ENCODE measurements at places on chromosomes 5 and 9.

DNA sequence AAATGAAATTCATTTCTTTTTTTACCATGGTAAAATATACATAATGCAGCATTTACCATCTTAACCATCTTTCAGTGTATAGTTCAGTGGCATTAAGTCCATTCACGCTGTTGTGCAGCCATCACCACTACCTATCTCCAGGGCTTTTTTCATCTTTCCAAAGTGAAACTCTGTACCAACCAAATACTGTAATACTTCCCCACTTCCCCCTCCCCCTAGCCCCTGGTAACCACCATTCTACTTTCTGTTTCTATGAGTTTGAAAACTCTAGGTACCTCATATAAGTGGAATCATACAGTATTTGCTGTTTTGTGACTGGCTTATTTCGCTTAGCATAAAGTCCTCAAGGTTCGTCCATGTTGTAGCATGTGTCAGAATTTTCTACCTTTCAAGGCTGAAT lies 23.4 kb downstream of the SPAAR start:
- no peak for DNase-seq

DNA sequence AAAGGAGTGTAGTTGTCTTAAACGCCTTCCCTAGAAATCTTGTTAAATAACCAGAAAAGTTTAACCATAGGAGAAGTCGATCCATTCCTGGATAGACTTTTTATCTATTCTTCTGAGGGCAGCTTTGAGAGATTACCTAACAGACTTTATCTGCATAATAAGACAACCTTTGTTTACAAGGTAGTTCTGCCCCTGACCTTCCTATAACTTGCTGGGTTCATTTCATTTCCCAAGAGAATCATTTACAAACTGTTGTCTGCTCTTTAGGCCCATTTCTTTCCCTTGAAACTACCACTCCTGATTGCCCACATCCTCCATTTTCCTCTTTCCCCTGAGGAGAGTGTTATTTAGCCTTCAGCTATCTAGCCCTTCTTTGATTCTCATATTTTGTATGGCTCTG lies 65.9 kb upstream of the VPS13A start:
- no peak for DNase-seq

GRCh38 chr5:154791535-154791934 lies 36.4 kb downstream of the LARP1 start:
- DNase-seq, result no peak

DNA sequence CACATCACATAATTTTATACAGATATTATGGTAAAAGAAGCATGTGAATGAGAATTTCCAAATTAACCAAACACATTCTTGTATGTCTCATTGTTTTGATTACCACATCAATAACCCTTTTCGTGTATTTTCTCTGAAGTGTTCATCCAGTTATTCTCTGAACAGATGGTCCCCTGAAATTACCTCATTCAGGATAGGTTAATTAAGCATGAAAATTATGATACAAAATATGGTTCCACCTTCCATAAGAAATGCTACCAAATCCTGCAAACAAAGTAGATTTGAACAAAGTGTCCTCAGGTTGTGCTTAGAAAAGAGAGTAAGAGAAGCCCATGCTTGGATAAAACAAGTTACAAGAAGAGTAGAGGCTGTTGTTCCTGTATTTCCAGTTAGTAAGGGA lies 83.1 kb upstream of the LMNB1 start:
- no peak for DNase-seq

DNA sequence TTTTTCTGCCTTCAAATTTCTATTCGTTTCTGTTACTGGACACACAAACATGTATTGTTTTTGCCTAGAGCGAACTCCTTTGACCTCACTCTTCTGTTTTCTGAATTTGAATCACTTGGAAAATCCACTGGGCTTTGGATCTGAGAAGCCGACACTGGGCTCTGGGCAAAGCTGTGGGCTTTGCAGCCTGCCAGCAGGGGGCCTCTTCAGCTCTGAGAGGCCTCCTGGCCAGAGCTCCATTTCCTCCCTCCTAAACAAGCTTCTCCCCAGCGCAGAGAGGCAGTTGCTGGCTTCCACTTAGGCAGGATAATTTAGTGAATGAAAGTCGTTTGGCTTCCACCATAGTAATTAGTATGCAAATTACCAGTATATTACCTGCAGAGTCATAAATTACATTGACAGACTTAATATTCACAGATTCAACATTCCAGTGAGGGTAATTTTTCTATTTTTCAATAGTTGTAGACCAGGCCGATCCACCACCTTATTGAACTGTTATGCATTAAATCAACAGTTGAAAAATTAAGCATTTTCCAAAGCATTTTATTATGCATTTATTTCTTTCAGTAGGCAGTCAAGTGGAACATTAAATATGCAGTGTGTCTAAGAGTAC lies 104.0 kb upstream of the ZNF366 start:
- no peak for DNase-seq

DNA sequence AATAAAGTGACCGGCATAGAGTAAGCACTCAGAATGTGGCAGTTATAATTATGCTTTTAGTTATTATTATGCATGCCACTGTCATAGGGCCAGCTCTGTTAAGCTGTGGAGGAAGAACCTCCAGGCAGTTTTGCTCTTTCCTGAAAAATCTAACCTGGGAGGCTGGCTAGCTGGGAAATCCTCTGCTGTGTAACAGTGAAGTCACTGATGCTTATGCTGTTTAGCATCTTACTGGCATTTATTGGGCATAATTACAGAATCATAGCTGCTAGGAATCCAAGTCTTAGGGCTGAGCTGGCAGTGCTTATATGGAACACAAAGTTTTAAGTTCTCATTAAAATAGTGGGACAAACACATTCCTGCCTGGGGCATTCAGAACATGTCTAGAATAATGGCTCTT lies 5.5 kb upstream of the GSN start:
- DNase-seq, result no peak

DNA sequence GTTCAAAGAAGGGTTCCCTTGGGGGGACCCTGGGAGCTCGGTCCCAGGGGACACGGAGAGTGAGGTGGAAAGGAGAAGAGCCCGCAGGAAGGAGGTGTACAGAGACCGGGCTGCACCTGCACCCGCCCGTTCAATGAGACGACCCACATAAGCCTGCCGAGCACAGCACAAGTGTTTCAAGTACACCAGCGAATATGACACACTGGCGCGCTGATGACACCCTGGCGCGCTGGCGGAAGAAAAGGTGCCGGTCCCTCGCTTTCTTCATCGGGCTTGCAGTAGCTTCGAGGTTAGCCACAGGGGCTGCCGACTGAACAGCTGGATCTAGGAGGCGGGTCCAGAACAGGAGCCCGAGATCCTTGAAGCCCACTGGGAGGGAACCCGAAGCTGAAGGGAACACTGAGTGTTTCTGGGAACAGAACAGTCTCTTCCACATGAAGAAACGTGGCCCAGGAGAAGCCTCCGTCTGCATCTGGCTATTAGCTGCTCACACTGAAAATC lies 1.4 kb downstream of the TBC1D9B start:
- no peak for DNase-seq

DNA sequence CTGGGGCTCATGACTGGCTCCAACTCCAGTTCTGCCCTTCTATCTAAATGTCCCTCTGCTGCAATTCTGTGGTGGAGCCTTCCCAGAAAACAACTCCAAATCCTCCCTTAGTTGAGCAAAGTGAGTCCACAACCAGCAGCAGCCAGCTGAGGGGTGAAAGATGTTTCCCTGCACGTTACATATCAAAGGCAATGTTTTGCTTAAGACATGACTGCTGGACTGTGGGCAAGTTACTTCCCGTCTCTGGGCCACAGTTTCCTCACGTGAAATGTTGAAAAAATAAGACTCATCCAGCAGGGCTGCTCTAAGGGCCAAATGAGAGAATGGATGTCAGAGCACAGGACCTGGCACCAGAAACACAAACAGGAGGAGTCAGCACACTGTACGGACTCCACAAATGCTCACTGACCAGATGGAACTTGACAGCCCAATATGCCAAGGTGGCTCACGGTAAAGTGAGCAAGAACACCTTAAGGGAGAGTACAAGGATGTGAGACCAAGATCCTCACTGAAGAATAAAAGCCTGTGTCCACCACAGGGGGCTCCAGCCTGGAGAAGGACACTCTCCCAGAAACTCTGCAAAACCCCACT lies 138.4 kb upstream of the ABCA1 start:
- DNase-seq, result no peak

DNA sequence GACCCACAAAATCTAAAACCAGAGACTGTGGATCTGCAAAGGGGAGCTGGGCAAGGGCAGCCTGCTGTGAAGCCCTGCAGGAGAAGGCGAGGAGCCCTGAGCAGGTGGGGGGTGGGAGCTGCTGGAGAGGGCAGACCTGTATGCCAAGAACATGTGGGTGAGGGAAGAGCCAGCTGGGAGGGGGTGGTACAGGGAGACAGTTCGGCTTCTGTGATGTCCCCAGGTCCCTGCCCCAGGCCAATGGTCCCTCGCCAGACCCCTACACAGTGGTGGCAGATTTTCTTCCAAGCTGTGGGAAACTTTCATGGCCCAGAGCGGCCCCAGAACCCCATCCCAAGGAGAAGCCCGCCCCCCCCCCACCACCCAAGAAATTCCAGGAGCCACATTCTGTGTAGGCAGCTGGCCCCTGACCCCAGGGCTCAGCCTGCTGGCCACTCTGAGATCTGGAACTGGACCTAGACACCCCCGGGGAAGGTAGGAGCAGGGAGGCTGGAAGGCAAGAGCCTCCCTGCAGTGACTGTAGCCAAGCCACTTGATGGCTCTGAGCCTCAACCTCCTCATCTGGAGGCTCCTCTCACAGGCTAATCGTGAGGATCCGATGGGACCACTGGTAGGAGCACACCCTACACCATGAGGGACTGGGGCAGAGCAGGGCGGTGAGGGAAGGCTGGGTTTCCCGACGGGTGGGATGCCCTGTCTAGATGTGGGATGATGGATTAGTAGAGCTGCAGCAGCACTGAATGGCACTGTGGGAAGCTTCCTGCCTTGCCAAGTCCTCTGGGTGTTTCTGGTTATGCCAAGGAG lies 22.6 kb upstream of the CSF1R start:
- DNase-seq, result peak; percentile 73

- DNase-seq, result no peak
Measured at GRCh38 chr5:13403351-13403750, 541.1 kb downstream of the DNAH5 start.

DNA sequence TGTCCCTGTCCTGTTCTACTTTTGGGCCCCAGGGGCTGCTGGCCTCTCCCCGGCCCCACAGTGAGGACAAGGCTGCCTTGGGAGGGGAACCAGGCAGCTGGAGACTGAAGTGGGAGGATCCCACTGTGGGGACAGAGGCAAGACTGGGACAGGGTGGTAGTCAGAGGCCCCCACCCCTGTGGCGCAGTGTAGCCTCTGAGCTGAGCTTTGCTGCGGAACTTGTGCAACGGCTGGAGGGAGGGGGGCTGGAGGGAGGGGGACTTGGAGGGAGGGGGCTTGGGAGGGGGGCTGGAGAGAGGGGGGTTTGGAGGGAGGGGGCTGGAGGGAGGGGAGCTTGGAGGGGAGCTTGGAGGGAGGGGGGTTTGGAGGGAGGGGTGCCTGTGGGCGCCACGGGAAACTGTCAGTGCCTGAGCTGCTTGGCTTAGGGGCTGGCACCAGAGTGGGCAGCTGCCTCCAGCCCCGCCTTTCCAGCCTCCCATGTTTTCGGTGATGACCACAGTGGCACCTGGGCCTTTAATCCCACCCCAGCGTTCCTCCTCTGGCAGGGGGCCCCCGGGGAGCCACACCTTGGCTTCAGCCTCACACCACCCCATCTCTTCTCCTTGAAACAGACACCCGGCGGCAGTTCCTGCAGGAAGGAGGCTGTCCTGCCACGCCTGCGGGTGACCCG lies 2.3 kb upstream of the FUT7 start:
- DNase-seq, result no peak

- DNase-seq, result no peak
Measured at GRCh38 chr5:97455996-97456395, 272.9 kb upstream of the RIOK2 start.

DNA sequence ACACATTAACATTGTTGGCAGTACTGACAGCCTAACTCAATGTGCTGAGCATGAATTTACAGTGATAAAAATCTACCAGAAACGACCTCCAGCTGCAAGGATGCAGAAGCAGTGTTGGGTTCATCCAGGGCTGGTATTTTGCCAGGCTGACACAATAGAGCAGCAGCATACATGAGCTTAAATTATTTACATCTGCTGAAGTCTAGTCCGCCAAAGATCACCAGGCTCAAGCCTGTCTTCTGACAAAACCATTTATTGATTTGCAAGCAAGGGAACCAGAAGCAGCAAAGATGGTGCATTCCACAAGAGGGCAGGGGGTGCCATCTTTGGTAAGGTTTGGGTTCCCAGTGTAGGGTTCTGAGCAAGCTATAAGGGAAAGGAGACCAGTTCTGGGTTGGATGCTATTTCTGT lies 8.7 kb upstream of the C5orf34 start:
- DNase-seq, result no peak

DNA sequence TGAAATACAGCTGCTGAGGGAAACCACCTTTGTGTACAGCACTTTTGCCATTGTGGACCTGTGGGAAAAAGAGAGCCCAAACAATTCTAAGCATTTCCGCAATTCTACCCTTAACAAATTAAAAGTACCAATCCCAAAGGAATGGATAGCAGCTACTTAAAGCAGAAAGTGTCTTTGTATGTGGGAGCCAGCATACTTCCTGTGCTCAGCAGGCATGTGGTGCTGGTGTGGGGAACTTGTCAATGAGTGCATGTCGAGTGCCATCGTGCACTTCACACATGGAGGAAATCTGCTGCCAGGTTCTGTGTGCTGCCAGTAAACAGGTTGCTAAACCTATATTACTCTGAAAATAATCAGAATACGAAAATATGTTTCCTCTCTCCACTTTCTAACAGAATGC lies 399.0 kb downstream of the LRRC70 start:
- DNase-seq, result no peak

GRCh38 chr5:137431051-137431450 lies 68.1 kb downstream of the SPOCK1 start:
- DNase-seq, result no peak

DNA sequence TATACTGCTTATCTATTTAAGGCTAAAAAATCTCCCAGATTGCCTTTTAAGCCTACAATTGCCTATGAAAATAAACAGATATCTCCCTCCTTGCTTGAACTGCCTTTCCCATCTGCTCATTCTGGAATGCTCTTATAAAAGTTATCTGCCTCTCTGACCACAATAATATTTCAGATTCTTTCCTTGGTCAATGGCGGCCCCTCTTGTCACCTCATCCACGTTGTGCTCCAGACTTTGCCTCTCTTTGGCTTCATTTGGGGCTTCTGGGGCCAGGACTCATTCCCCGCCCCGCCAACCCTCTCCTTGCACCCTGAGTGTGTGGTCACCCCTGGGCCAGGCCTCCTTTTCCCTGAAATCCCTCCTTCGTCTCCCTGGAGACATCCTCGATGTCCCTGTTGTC lies 110.0 kb upstream of the RPS23 start:
- no peak for DNase-seq
